ENCODE measurements at places on chromosomes 11 and 22. TPM values are rescaled to one million over a fixed set of nuclear protein-coding genes. Genes with fewer than 3 reads are reported as not detected.

- no peak for DNase-seq
These were observed 862 bp downstream of the GGA1 start for GRCh38 chr22:37609240-37610152.

DNA sequence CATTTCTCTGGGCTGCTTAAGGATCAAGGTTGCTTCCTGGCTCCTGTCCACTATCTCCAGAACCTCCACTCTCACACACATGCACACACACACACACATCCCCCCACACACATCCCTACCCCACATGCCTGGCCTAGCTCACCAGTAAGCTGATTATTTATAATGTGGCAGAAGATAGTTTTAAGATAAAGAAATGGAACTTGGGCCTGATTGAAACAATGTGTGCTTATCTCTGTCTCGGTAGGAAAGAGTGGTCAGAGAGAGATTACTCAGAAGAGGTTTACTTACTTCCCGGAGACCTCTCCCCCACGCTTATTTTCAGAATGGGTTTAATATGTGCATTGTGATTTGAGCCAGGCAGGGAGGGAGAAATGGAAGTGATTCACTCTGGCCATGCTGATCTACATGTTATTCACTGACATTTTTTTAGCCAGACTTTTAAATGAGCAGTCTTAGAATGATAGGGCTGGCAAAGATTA is 422.4 kb downstream of the TENM4 start:
- no peak for DNase-seq

- no peak for DNase-seq
These were observed 49.5 kb downstream of the PACS1 start for GRCh38 chr11:66119348-66120133.

Gene CCDC188
- total RNA-seq, result 0.45 TPM

DNA sequence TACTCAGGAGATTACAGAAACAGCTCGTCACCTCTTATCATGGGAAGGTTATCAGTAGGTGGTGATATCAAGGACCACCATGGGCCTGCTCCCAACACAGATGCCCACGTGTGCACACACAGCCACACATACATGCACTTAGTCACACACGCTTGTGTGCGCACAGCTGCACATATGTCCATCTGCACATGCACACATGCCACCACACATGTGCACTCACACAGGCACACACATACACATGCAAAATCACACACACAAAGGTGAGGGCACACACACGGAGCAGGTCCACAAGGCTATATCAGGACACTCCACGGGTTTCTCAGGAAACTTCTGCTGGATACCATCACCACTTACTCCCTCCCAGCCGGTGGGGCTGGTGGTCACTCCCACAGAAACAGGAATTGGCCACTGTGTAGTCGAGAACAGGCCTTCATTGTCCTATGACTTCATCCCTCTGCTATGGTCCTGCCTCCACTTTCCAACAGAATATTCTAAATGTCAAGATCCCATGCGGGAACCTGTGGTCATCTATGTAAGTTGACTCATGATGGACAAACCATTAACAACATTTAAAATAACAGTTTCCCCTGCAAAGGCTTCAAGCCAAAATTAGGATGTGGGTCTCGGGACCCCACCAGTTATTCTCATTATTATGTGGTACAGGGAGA is 2.2 kb downstream of the C11orf24 start:
- DNase-seq, result no peak

Gene APOL3
- 46.2 TPM for total RNA-seq

DNA sequence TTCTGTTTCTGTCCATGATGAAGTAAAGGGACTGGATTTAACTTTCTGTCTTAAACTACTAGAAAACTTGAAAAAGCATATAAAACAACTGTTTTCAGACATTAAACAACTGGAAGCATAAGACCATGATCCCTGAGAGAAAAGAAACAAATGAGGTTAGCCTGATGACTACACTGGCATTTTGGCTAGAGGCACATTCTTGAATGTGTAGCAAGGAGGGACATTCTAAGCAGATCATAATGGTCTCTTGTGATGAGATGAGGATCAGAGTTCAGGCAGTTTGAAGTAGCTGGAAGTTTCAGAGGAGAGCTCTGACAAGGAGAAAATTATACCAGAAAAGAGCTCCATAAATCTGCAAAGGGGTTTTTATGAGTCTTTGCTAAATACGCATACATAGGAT is 75.4 kb downstream of the AASDHPPT start:
- no peak for DNase-seq

Data from esophagus muscularis mucosa (tissue), 4 donors.